ENCODE measurements at places on chromosomes 6 and 20. TPM values are rescaled to one million over a fixed set of nuclear protein-coding genes. Genes with fewer than 3 reads are reported as not detected.

GRCh38 chr6:20952699-20953474 is 418.6 kb downstream of the CDKAL1 start:
- H3K27me3 ChIP-seq = no peaks in the 10 kb centered on the region
- no peak overlapping the region for H3K4me3 ChIP-seq
- H3K36me3 ChIP-seq = peaks cover 12% of the 10 kb centered on the region
- no peaks in the 10 kb centered on the region for H3K4me1 ChIP-seq
- DNase-seq = no peak
- H3K27ac ChIP-seq = no peak overlapping the region

Gene LY6G6C
- not detected for total RNA-seq

Gene BMP6
- 1.2 TPM for total RNA-seq

GRCh38 chr20:44583157-44583556 is 778 bp downstream of the PKIG start:
- H3K27me3 ChIP-seq = no peaks in the 10 kb centered on the region
- H3K36me3 ChIP-seq = no peaks in the 10 kb centered on the region
- H3K27ac ChIP-seq = no peak overlapping the region
- H3K4me1 ChIP-seq = no peaks in the 10 kb centered on the region

DNA sequence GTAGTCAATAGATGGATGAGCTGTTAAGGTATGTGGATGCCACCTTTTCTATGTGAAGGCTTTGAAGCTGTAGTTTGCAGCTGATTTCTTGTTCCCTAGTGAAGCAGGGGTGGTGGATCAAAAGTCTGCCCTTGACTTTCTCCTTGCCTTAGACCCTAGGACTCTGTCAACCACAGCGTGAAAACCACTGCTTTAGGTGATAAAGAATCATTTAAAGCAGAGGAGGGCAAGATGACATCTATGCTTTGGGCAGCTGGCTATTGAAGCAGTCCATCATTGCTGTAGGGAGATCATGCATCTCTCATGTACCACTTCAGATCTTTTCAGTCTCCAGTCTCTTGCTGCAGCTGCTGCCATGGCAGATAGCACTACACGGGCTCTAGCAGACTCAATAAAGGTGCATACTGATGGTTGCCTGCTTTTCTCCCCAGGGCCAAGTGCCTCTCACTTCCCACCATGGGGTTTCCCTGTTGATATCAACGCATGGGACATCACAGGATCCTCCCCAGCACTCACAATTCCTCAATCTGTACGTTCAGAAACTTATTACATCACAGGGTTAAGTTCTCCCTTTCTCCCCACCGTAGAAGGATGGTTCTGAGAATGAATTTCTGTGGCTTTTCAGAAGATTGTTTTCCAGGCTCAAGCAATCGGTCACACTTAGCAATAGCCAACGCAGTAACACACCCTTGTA is 122.0 kb upstream of the STMND1 start:
- no peaks in the 10 kb centered on the region for H3K4me1 ChIP-seq
- H3K4me3 ChIP-seq = no peak overlapping the region
- H3K36me3 ChIP-seq = no peaks in the 10 kb centered on the region
- no peak for DNase-seq

Gene IP6K3
- total RNA-seq = not detected

- no peak overlapping the region for H3K27ac ChIP-seq
- H3K36me3 ChIP-seq = peaks cover 59% of the 10 kb centered on the region
- no peak overlapping the region for H3K4me3 ChIP-seq
- DNase-seq = no peak
- no peaks in the 10 kb centered on the region for H3K4me1 ChIP-seq
Observed at GRCh38 chr20:37734228-37734985, 40.6 kb downstream of the CTNNBL1 start.

DNA sequence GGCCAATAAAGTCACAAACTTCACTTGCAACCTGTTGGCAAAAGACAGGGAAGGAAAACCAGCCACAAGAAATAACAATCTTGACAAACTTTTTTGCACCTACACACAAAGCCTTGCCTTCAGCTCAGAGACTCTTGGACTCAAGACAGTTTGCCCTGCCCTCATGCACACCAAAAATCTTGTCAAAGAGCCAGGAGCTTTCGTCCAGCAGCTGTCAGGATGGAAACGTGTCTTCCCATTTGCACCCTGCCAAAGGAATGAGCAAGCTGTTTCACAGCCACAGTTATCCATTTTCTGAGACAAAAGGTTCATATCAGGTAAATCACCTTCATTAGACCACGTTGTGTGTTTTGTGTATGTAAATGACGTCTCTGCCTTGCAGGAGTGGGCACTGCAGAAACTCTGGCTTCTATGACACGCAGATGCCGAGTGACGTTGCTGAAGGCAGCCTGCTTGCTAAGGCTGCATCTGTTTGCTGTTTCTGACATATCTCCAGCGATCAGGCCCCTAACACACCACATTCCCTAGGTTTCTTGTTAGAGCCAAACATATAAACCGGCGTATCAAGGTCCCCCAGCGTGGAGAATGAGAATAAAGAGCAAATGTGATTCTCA is 193.4 kb downstream of the SYNDIG1 start:
- no peak for DNase-seq
- no peak overlapping the region for H3K27ac ChIP-seq
- H3K4me3 ChIP-seq = no peak overlapping the region
- H3K4me1 ChIP-seq = no peaks in the 10 kb centered on the region
- H3K27me3 ChIP-seq = no peaks in the 10 kb centered on the region
- no peaks in the 10 kb centered on the region for H3K36me3 ChIP-seq

- H3K27ac ChIP-seq = no peak overlapping the region
- H3K4me1 ChIP-seq = no peaks in the 10 kb centered on the region
- no peaks in the 10 kb centered on the region for H3K36me3 ChIP-seq
- no peak for DNase-seq
- H3K4me3 ChIP-seq = no peak overlapping the region
Observed at GRCh38 chr6:102417368-102417998, 1024.0 kb downstream of the GRIK2 start.

Gene LY6G6D
- total RNA-seq = not detected

DNA sequence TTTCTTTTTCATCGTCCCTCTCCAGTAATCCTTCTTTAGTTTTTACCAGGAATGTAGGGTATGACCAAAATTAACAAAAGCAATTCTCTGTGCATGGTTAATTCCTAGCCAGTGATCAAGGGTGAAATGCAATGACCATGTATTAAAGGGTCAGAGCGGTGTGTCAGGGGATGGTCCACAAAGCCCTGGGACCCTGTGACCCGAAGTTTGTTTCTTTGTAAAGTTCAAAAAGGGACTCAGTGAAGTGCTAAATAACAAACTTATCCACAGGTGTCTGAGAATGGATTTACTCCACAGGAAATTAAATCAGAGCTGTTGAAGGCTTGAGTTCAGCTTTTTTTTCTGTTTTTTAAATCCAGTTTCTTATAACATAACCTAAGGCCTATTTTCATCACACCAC is 375.7 kb downstream of the GJA1 start:
- no peak for DNase-seq
- H3K4me1 ChIP-seq = no peaks in the 10 kb centered on the region
- no peak overlapping the region for H3K4me3 ChIP-seq
- H3K27me3 ChIP-seq = no peaks in the 10 kb centered on the region
- no peak overlapping the region for H3K27ac ChIP-seq

DNA sequence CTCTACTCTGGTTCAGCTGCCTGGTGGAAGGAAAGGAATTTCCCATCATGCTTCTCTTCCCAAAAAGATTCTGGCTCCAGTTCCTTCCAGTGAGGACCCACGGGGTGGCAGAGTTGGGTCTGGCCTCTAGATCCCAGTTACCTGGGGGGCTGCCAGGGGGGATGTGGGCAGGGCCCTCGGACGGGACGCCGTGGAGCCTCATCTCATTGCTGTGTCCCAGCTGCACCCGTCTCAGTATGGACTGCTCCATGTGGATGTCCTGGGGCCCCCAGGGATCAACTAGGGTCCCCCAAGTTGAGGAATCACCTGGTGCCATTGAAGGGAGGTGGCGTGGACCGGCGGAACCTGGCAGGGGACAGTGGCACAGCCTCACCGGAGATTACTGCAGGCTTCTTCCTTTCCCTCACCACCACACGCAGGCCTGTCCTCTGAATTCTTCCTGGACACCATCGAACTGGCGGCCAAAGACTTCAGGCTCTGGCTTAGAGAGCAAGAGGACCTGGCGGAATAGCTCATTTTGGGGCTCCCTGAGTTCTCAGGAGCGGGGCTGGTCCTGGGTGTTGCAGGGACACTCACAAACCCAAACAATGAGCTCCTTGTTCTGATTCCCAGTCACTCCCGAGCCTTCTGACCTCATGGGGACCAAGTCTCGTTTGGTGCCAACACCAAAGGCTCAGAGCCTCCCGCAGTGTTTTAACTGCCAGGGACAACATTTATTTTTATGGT is 8.5 kb downstream of the ZBP1 start:
- H3K4me3 ChIP-seq = no peak overlapping the region
- H3K4me1 ChIP-seq = peaks cover 7% of the 10 kb centered on the region
- H3K27me3 ChIP-seq = no peaks in the 10 kb centered on the region
- H3K27ac ChIP-seq = no peak overlapping the region

Gene SEC23B
- total RNA-seq = 57.7 TPM

Gene SCRT2
- total RNA-seq = not detected

- peak overlapping the region; percentile 77 for H3K27ac ChIP-seq
- H3K4me1 ChIP-seq = peaks cover 56% of the 10 kb centered on the region
- DNase-seq = no peak
- H3K27me3 ChIP-seq = no peaks in the 10 kb centered on the region
- H3K4me3 ChIP-seq = no peak overlapping the region
Observed at GRCh38 chr6:16415677-16416076, 177.3 kb downstream of the GMPR start.

- H3K4me3 ChIP-seq = no peak overlapping the region
- H3K27ac ChIP-seq = no peak overlapping the region
- H3K36me3 ChIP-seq = no peaks in the 10 kb centered on the region
- DNase-seq = no peak
- H3K4me1 ChIP-seq = no peaks in the 10 kb centered on the region
Observed at GRCh38 chr6:107355659-107356058, 103.7 kb downstream of the PDSS2 start.

DNA sequence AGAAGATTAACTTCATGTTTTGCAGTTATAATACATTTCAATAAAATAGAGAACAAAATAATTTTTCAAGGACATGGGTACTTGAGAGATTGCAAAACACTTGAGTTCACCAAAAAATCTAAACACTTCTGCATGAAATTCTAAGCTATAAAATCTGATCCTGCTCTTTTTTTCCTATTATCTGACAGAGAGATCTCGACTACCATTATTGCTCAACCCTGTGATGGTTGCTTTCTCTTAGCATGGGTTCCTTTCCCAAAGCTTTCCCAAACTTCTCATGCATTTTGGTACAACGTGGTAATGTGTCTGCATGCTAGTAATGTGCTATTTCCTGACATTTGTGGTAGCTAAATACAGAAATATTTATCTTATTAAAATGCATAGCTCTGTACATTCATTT is 1243.1 kb upstream of the ADGRB3 start:
- H3K27ac ChIP-seq = no peak overlapping the region
- H3K4me1 ChIP-seq = no peaks in the 10 kb centered on the region
- H3K27me3 ChIP-seq = no peaks in the 10 kb centered on the region
- no peaks in the 10 kb centered on the region for H3K36me3 ChIP-seq

Gene KCNK16
- not detected for total RNA-seq

DNA sequence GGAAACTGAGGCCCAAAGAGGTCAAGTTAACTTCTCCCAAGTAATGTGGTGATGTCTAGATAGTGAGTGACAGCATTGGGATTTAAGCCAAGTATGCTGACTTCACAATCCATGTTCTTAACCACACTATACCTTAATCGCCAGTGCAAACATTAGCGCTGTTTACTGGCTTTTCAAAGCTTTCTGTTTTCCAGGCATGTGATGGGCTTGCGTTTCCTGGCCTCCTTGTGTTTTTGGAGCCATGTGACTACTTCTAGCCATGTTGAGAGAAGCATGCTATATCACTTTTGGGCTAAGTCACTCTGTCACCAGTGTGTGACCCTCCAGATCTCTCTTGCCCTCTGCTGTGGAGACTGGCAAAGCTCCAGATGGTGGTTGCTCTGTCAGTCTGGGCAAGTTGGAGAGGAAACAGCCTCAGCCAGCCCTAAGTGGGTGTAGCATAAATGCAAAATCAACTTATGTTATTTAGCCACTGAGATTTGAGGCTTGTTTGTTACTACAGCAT is 76.9 kb downstream of the ANKRD6 start:
- no peaks in the 10 kb centered on the region for H3K27me3 ChIP-seq
- no peak for DNase-seq
- H3K27ac ChIP-seq = no peak overlapping the region
- no peak overlapping the region for H3K4me3 ChIP-seq
- no peaks in the 10 kb centered on the region for H3K36me3 ChIP-seq
- no peaks in the 10 kb centered on the region for H3K4me1 ChIP-seq

- no peak for DNase-seq
- H3K4me3 ChIP-seq = peak overlapping the region; percentile 75
Observed at GRCh38 chr20:2984028-2984501, 59.4 kb upstream of the GNRH2 start.

GRCh38 chr6:100846276-100846675 is 34.9 kb downstream of the ASCC3 start:
- H3K4me1 ChIP-seq = peaks cover 3% of the 10 kb centered on the region
- H3K27ac ChIP-seq = no peak overlapping the region
- no peaks in the 10 kb centered on the region for H3K27me3 ChIP-seq
- peaks cover 19% of the 10 kb centered on the region for H3K36me3 ChIP-seq

- H3K27ac ChIP-seq = no peak overlapping the region
- no peaks in the 10 kb centered on the region for H3K4me1 ChIP-seq
Observed at GRCh38 chr6:121504227-121504626, 68.8 kb downstream of the GJA1 start.

Gene DDO
- not detected for total RNA-seq

DNA sequence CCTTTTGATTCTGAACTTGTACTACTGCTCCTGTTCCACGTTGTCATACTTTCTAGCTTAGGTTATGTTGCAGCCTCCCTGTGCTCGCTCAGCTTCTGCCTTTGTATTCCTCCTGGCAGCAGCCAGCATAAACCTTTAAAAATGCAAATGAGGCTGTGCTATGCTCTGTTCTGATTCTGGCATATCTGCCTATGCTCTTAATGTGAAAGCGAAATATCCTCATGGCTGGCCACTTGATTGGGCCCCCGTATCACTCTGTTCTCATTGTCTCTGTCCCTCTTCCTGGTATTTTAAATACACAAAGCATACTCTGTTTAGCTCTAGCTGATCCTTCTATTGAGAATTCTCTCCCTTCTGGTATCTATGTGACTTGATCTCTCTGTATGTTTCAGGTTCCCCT is 139.0 kb downstream of the JARID2 start:
- no peaks in the 10 kb centered on the region for H3K27me3 ChIP-seq
- H3K36me3 ChIP-seq = no peaks in the 10 kb centered on the region
- H3K4me1 ChIP-seq = peaks cover 10% of the 10 kb centered on the region
- H3K27ac ChIP-seq = no peak overlapping the region
- H3K4me3 ChIP-seq = no peak overlapping the region

DNA sequence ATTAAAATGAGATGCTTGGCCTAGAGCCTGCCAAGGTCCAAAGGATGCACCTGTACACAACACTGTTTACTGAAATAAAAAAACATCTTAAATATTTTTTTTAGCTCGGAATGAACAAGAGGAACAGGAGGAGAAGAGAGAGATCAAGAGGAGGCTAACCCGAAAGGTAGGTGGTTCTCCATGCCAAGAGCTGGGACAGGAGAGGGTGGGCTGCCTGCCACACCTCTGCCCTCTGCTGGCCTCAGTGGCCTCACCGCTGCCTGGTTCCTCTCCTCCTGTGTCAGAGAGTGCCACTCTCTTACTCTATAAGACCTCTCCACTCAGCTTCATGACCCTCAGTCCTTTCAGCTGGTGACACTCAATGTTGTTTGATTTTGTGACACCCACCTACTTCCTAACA is 50.2 kb downstream of the TBC1D7 start:
- no peak overlapping the region for H3K27ac ChIP-seq
- H3K27me3 ChIP-seq = no peaks in the 10 kb centered on the region
- peaks cover 13% of the 10 kb centered on the region for H3K4me1 ChIP-seq
- no peaks in the 10 kb centered on the region for H3K36me3 ChIP-seq
- no peak for DNase-seq

- peaks cover 1% of the 10 kb centered on the region for H3K36me3 ChIP-seq
- peak within 1 kb of the TSS; percentile 92 for H3K4me3 ChIP-seq
- H3K27me3 ChIP-seq = no peaks in the 10 kb centered on the region
- H3K27ac ChIP-seq = peak within 1 kb of the TSS; percentile 82
- DNase-seq = peak; percentile 77
Observed at GRCh38 chr6:32666420-32667300, at the start of gene HLA-DQB1. Gene HLA-DQB1 (minus strand): TSS chr6:32666657. CDS start chr6:32666607, 50 bp downstream.

Gene CHRNA4
- not detected for total RNA-seq

Gene SOX18
- total RNA-seq = not detected

All from CD4-positive, CD25-positive, alpha-beta regulatory T cell (primary cell).